ENCODE measurements at places on chromosomes 5 and 9.

DNA sequence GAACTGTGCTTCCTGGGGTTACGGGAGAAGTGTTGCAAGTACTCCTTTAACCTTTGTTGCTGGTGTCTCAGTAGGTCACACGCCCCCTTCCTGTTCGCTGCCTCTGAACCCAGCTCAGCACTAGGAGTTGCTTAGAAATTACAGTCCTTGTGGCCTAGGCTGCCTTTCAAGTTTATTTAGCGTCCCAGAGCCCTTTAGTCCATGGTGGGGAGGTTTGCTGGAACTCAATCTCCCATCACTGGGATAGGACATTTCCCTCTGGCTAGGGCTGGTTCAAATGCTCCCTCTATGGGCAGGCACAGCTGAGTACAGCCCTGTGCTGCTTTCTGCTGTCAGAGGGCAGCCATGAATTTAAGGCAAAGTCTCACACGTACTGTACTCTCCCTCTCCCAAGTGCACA is 4.7 kb downstream of the IFNA8 start:
- DNase-seq: no peak

DNA sequence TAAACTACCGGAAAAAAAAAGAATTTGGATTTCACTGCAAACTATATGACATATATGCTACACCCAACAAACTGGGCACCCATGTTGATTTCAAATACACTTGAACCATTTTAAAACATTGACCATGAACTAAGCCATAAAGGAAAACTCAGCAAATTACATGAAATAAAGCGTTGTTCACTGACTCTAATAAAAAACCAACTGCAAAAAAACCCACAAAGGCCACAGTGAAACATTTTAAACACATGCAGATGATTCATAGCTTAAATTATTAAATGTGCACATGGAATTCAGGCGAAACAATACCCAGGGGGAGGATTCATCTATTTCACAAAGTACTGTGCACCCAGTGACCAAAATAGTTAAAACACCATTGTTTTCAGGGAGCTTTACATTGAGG is 33.3 kb downstream of the MTRR start:
- DNase-seq: no peak

DNA sequence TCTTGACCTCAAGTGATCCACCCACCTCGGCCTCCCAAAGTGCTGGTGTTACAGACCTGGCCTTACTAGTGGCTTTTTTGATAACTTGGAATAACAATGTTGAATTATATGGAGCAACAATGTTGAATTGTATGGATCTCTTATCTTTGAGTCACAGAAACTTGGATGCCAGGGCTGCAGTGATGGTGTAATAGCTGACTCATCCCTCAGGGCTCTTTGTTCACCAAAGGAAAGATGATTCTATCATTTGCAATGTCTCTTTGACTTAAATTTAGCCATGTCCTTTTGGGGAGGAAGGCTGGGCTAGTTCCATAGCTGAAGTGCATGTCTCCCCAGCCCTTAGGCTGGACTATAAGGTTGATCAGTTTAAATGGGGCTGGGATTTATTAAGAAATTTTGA is 172.3 kb downstream of the PDZD2 start:
- DNase-seq: no peak

DNA sequence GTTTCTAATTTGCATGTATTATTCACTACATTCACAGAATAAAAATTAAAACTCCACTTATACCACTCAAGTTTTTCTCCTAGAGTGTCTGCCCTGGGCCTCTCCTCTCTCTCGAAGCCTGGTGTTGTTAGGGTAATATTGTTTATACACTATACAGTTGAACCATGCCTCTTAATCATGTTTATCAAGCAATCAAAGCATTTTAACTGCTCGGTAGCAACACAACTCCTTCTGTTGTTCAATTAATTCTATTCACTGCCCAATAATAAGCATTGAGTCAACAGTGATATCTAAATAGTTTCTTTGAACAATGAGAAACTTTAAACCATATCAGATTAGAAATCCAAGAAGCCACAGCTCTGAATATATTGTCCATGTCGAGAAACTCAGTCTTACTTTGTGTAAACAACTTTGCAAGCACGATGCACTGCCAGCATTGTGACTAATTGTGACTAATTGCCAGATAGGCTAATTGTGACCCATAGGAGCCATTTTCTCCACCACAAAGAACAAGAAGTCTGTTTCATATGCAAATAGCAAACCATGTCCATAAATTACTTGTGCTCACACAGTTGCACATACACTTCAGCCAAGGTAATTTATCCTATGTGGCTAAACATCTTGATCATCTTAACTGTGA is at the start of gene DNAH5:
TSS of gene DNAH5 (minus strand) at position 129 of the 640 bp plus-strand sequence. CDS start 250 bp downstream, outside the sequence.
- no peak for DNase-seq

All from NCI-H1694 (cell line).